ENCODE measurements at places on chromosomes 5 and 9. TPM values are rescaled to one million over a fixed set of nuclear protein-coding genes. Genes with fewer than 3 reads are reported as not detected.

The NR3C1 gene
- 54.0 TPM for total RNA-seq

The CLINT1 gene
- total RNA-seq = 80.7 TPM

The SMIM33 gene
- not detected for total RNA-seq

The OBP2B gene
- total RNA-seq = not detected

The SLC45A2 gene
- not detected for total RNA-seq

The CARTPT gene
- total RNA-seq = not detected

The ZNF454 gene
- total RNA-seq = not detected

The LCN2 gene
- not detected for total RNA-seq

The FBP2 gene
- not detected for total RNA-seq

The FGF1 gene
- total RNA-seq = not detected

The STPG3 gene
- not detected for total RNA-seq

The FAM219A gene
- 7.5 TPM for total RNA-seq

The TSLP gene
- 0.99 TPM for total RNA-seq

The POMT1 gene
- total RNA-seq = 21.5 TPM

The ZNF618 gene
- total RNA-seq = 0.27 TPM

The CCNJL gene
- total RNA-seq = not detected

The TSSK1B gene
- total RNA-seq = not detected

The PPP1R26 gene
- 0.27 TPM for total RNA-seq

The PCDHGA3 gene
- total RNA-seq = not detected

The SLC22A4 gene
- 0.95 TPM for total RNA-seq

The ARID3C gene
- total RNA-seq = 0.31 TPM

The INSL4 gene
- total RNA-seq = not detected

The ZNF354C gene
- total RNA-seq = 6.6 TPM

The PCDHGB3 gene
- total RNA-seq = not detected

The GPX3 gene
- not detected for total RNA-seq

The LHX2 gene
- total RNA-seq = not detected

The CDH18 gene
- total RNA-seq = not detected

The GCNT4 gene
- total RNA-seq = 1.7 TPM

The PCDHA8 gene
- not detected for total RNA-seq

The LCN9 gene
- not detected for total RNA-seq

The EQTN gene
- not detected for total RNA-seq

The C5orf58 gene
- total RNA-seq = not detected

The DBH gene
- total RNA-seq = not detected

The FBP1 gene
- total RNA-seq = 0.82 TPM

The RHOBTB3 gene
- 0.52 TPM for total RNA-seq

The PCDHB7 gene
- not detected for total RNA-seq

The ADAMTS12 gene
- total RNA-seq = not detected

The CNTRL gene
- total RNA-seq = 57.1 TPM

The SLC46A2 gene
- total RNA-seq = not detected

The WDR31 gene
- 2.9 TPM for total RNA-seq

The RXFP3 gene
- not detected for total RNA-seq

The NUTM2F gene
- not detected for total RNA-seq

The AGXT2 gene
- total RNA-seq = not detected

The FAM169A gene
- total RNA-seq = 12.0 TPM

The IL4 gene
- total RNA-seq = not detected

The PLPP7 gene
- 0.42 TPM for total RNA-seq

The SLC6A3 gene
- total RNA-seq = not detected

The IFNA2 gene
- not detected for total RNA-seq

The EIF4E1B gene
- not detected for total RNA-seq

The IL7R gene
- total RNA-seq = 112 TPM

The SCGB3A2 gene
- total RNA-seq = not detected

The MELK gene
- 49.8 TPM for total RNA-seq

The MRNIP gene
- 12.3 TPM for total RNA-seq

The SPINK13 gene
- total RNA-seq = not detected

The NME5 gene
- total RNA-seq = not detected

The CA9 gene
- total RNA-seq = 2.7 TPM

The PAX5 gene
- 2.2 TPM for total RNA-seq

The SPATA24 gene
- 4.0 TPM for total RNA-seq

The TMEM167A gene
- 92.3 TPM for total RNA-seq

Measured in activated naive CD8-positive, alpha-beta T cell treated with anti-CD3 and anti-CD28 coated beads for 36 hours (primary cell).